Lung (tissue), 17 donors: ENCODE measurements at places on chromosomes 7 and 10. TPM values are rescaled to one million over a fixed set of nuclear protein-coding genes. Genes with fewer than 3 reads are reported as not detected.

IFIT3 gene
- 17.3 TPM for total RNA-seq

SPDYE18 gene
- total RNA-seq = 1.1 TPM

ANKRD61 gene
- total RNA-seq = not detected

TRIM8 gene
- 136 TPM for total RNA-seq

CPXM2 gene
- 5.0 TPM for total RNA-seq

TDRD1 gene
- 0.25 TPM for total RNA-seq

BET1 gene
- total RNA-seq = 19.7 TPM

CALCR gene
- total RNA-seq = 0.20 TPM

ADARB2 gene
- 1.3 TPM for total RNA-seq

CALY gene
- total RNA-seq = not detected

TMEM229A gene
- total RNA-seq = not detected

EN2 gene
- total RNA-seq = not detected

DNA sequence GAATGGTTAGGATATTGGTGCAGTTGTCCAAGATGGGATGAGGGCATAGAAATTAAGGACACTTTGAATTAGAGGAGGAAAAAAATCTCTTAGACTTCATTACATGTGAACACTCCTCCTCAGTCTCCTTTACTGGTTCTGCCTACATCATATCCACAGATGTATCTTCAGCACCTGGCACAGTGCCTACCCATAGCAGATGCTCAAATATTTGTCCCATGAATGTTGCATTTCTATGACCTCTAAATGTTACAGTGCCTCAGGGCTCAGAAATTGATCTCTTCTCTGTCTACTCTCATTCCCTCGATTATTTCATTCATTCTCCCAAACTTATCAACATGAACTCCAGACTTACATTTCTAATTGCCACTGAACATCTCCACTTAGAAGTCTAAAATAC, 17.1 kb downstream of the CNNM1 start:
- no peak overlapping the region for H3K4me3 ChIP-seq
- H3K4me1 ChIP-seq = peaks cover 6% of the 10 kb centered on the region
- H3K27ac ChIP-seq = no peak overlapping the region
- H3K27me3 ChIP-seq = no peaks in the 10 kb centered on the region

DNA sequence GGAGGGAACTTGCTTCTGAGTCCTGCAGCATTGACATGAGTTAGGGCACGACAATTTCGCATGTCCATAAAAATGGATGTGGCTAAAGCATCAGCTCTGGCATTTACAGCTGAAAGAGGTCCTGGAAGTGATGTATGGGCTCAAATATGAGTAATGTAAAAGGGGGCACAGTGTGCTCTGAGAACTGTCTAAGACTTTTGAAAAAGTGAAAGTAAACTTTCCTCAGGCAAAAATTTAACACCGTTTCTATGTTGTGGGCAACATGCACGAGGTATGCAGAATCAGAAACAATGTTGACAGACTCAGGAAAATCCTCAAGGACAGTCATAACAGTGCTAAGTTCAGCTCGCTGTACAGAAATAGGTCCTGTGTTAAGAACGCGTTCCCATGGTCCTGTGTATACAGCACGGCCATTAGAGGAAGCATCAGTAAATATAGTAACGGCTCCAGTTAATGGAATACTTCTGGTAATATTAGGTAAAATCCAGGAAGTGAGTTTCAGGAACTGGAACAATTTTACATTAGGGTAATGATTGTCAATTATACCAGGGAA, 37.9 kb upstream of the AKR1C2 start:
- no peak overlapping the region for H3K27ac ChIP-seq
- no peak overlapping the region for H3K4me3 ChIP-seq
- H3K27me3 ChIP-seq = no peaks in the 10 kb centered on the region
- H3K4me1 ChIP-seq = peaks cover 3% of the 10 kb centered on the region
- H3K36me3 ChIP-seq = no peaks in the 10 kb centered on the region

- no peak for DNase-seq
- no peak overlapping the region for H3K27ac ChIP-seq
- no peak overlapping the region for H3K4me3 ChIP-seq
Measured at GRCh38 chr7:155062411-155062810, 7.7 kb upstream of the HTR5A start.

GRCh38 chr7:48083114-48083830, 5.8 kb upstream of the UPP1 start:
- DNase-seq = peak; percentile 15
- H3K27me3 ChIP-seq = no peaks in the 10 kb centered on the region
- no peaks in the 10 kb centered on the region for H3K36me3 ChIP-seq
- H3K4me3 ChIP-seq = no peak overlapping the region

DNA sequence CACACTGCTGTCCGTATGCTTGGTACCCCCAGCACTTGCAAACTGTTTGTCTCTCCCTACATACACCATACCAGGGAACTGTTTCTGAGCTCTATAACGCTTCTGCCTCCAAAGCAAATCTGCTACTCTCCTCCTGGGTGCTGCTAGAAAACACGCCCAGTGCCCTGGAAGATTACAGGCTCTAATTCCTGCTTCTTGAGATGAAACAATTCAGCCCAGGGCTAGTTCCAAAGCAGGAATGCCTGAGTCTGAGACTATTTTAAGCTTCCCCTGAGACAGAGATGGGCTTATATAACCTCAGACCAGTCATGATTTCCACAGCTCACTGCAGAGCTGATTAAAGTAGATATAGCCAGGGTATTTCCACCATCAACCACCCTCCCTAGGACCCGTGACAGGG, 327.1 kb downstream of the GPR158 start:
- H3K4me1 ChIP-seq = no peaks in the 10 kb centered on the region
- H3K27me3 ChIP-seq = no peaks in the 10 kb centered on the region
- H3K36me3 ChIP-seq = no peaks in the 10 kb centered on the region
- H3K27ac ChIP-seq = no peak overlapping the region
- DNase-seq = no peak

- no peaks in the 10 kb centered on the region for H3K27me3 ChIP-seq
- H3K4me1 ChIP-seq = no peaks in the 10 kb centered on the region
- no peak overlapping the region for H3K4me3 ChIP-seq
- no peak overlapping the region for H3K27ac ChIP-seq
Measured at GRCh38 chr10:115125505-115125904, 32.3 kb downstream of the ATRNL1 start.

- H3K4me1 ChIP-seq = no peaks in the 10 kb centered on the region
- no peaks in the 10 kb centered on the region for H3K36me3 ChIP-seq
- DNase-seq = no peak
- H3K4me3 ChIP-seq = no peak overlapping the region
- no peak overlapping the region for H3K27ac ChIP-seq
Measured at GRCh38 chr10:132897516-132898381, 44.6 kb downstream of the CFAP46 start.

DNA sequence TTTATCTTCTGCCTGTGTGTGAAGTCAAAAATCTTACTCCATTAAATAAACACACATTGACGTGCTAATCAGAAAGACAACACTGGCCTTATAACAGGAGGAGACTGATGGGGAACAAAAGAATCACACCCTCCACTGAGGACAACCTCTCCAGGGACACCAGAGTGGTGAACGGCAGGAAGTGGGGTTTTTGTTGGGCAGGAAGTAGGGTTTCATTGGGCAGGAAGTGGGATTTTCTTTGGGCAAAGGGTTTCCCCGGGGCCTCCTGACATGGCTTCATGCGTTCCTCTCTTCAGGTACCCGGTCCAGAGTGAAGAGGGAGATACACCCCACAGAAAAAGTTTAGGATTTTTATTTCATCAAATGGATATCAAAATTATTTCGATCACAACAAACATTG, 30.6 kb downstream of the ADARB2 start:
- no peaks in the 10 kb centered on the region for H3K4me1 ChIP-seq
- no peak overlapping the region for H3K27ac ChIP-seq
- no peaks in the 10 kb centered on the region for H3K36me3 ChIP-seq
- H3K4me3 ChIP-seq = no peak overlapping the region
- no peak for DNase-seq
- H3K27me3 ChIP-seq = no peaks in the 10 kb centered on the region

DNA sequence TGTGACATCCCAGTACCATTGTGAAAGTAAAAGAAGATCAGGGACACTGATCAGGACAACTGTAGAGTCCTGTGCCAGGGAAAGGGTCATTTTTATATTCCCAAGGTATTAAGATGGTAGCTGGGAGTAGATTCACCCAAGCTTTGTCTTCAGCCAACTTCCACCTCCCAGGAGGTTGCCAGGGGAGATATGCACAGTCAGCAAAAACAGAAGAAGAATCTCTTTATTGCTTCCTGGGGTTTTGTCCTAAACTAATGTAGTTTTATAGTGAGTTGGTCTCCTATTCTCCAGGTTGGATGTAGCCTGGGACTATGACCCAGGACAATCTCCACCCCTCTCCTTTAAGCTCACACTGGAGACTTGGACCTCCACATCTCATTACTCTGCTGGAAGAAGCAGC, 139.2 kb downstream of the RAMP3 start:
- no peaks in the 10 kb centered on the region for H3K27me3 ChIP-seq
- no peaks in the 10 kb centered on the region for H3K4me1 ChIP-seq
- no peak overlapping the region for H3K27ac ChIP-seq
- no peak overlapping the region for H3K4me3 ChIP-seq

DNA sequence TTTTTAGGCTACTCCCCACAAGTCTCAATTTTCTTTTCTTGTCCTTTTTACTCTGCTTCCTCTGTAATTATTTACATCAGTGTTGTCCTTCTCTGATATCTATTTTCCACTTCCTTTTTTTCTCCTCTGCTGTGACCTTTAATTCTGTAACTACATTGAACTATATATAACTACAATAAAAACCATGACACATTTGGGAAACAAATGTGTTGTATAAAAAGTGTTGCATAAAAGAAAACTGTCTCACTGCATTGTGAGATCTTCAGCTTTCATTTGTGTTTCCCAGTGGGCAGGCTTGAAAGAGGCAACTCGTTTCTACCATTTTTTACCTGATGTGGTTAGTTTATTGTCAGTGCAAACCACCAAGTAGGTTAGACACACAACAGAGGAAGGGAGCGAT, 483.9 kb upstream of the NRP1 start:
- H3K27me3 ChIP-seq = no peaks in the 10 kb centered on the region
- H3K36me3 ChIP-seq = no peaks in the 10 kb centered on the region
- no peak overlapping the region for H3K4me3 ChIP-seq
- no peak overlapping the region for H3K27ac ChIP-seq
- H3K4me1 ChIP-seq = no peaks in the 10 kb centered on the region
- no peak for DNase-seq

DNA sequence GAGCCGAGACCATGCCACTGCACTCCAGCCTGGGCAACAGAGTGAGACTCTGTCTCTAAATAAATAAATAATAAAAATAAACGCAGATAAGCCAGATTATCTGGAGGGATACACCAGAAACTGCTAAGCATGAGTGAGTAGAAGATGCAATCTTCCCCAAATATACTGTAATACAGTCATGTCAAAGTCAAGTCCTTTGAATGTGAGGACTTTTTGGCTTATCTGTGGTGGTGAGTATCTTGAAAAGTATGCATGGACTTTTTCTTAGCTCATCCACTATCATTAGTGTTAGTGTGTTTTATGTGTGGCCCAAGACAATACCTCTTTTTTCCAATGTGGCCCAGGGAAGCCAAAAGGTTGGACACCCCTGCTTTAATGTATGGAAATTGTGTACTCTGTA, 44.7 kb upstream of the PITRM1 start:
- H3K27ac ChIP-seq = no peak overlapping the region
- no peak overlapping the region for H3K4me3 ChIP-seq
- H3K27me3 ChIP-seq = no peaks in the 10 kb centered on the region
- no peaks in the 10 kb centered on the region for H3K36me3 ChIP-seq
- DNase-seq = no peak

- H3K27ac ChIP-seq = no peak overlapping the region
- H3K27me3 ChIP-seq = no peaks in the 10 kb centered on the region
- no peaks in the 10 kb centered on the region for H3K4me1 ChIP-seq
- no peak overlapping the region for H3K4me3 ChIP-seq
- H3K36me3 ChIP-seq = no peaks in the 10 kb centered on the region
Measured at GRCh38 chr7:141333459-141333858, 217.8 kb upstream of the AGK start.

DNA sequence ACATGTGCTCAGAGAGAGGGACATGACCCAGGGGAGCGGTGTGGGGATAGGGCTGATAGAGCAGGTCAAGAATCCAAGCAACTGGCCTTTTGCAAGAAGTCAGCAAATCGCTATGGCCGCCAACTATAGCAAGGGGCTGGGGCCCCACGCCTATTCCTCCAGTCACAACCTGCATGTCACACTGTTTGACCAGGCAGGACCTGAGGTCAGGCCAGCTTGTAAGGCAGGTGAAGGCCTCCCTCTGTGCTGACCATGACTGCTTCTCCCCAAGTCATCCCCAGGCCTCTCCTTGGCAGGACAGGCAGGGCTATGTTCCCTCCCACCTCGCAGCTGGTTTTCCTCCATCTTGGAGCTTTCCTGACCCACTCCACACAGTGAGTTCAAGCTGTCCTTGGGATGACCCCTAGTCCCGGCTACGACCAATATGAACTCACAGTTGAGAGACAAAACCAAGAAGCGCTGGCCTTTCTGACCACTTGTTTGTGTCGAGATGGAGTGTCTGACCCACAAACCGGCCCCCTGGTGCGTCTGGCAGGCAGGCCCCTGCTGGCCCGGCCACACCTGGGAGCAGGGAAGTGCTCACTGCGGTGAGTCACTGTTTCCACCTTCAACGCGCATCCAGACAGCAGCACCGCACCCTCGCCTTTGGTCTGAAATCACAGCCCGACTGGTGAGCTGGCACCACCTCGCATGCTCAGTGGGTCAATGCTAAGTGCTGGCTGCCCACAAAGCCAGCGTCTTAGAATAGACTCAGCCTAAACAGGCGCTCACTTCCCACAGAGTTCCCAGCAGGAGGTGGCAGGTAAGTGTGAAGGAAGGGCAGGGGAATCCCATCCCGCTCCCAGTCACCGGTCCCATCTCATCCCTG, 81.4 kb downstream of the VWA2 start:
- no peaks in the 10 kb centered on the region for H3K4me1 ChIP-seq
- H3K36me3 ChIP-seq = no peaks in the 10 kb centered on the region
- no peak overlapping the region for H3K27ac ChIP-seq
- H3K27me3 ChIP-seq = no peaks in the 10 kb centered on the region
- no peak overlapping the region for H3K4me3 ChIP-seq

GRCh38 chr10:132611986-132612385, 74.4 kb downstream of the INPP5A start:
- H3K27ac ChIP-seq = no peak overlapping the region
- peaks cover 8% of the 10 kb centered on the region for H3K36me3 ChIP-seq
- H3K4me1 ChIP-seq = peaks cover 3% of the 10 kb centered on the region
- H3K4me3 ChIP-seq = no peak overlapping the region
- H3K27me3 ChIP-seq = no peaks in the 10 kb centered on the region

- no peak overlapping the region for H3K4me3 ChIP-seq
- H3K27ac ChIP-seq = no peak overlapping the region
- no peaks in the 10 kb centered on the region for H3K27me3 ChIP-seq
- H3K36me3 ChIP-seq = no peaks in the 10 kb centered on the region
Measured at GRCh38 chr10:37704566-37704965, 152.8 kb downstream of the ZNF248 start.

DNA sequence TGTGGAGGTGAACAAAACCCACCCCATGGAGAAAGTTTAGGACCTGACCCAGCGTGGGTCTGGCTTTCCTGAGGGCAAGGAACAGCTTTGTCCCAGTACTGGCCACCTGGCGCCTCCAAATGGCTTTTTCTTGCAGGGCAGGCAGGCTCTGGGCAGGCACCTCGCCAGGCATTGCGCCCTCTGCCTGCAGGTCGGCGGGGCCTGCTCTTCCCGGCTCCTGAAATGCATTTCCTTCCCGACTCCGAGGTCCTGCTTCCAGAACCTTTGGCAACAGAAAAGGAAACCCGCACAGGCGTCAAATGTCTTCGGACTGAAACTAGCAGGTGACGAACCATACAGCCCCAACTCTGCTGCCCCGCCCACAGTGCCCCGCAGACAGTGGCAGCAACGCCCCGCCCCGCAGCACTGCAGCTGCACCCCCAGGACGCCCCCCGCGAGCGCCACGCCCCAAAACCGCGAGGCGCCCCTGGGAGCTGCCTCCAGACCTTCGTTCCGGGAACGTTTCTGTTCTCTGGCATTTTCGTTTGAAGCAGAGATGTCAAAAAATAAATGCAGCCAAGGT, 65.5 kb downstream of the C10orf143 start:
- no peak for DNase-seq
- no peaks in the 10 kb centered on the region for H3K4me1 ChIP-seq
- H3K27ac ChIP-seq = no peak overlapping the region
- H3K4me3 ChIP-seq = no peak overlapping the region
- H3K36me3 ChIP-seq = no peaks in the 10 kb centered on the region
- H3K27me3 ChIP-seq = peaks cover 6% of the 10 kb centered on the region
